ENCODE measurements at places on chromosomes 3 and 15. TPM values are rescaled to one million over a fixed set of nuclear protein-coding genes. Genes with fewer than 3 reads are reported as not detected.

- no peaks in the 10 kb centered on the region for H3K27me3 ChIP-seq
- H3K4me1 ChIP-seq = no peaks in the 10 kb centered on the region
- H3K4me3 ChIP-seq = no peak overlapping the region
- no peak overlapping the region for H3K27ac ChIP-seq
- no peak for DNase-seq
- peaks cover 2% of the 10 kb centered on the region for H3K36me3 ChIP-seq
Measured at GRCh38 chr3:52073490-52073889, 17.1 kb upstream of the DUSP7 start.

B3GALNT1 gene
- polyA plus RNA-seq = 17.9 TPM

DNA sequence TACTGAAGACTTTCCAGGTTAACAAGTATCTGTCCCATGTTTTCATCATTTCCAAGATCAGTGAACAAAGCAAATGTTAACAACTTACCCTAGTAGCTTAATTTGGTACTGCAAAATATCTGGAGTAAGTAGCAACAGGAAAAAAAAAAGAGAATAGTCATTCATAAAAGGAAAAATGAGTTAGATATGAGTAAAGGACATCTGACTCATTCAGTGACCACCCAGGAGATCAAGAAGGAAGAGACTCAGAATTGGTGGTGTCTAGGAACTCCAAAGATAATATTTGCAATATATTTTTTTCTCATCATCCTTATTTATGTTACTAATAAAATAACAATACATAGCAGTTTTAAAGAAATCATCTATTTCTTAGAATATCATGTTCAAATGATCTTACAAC, 253.8 kb upstream of the COL8A1 start:
- no peak overlapping the region for H3K4me3 ChIP-seq
- DNase-seq = no peak
- H3K27ac ChIP-seq = no peak overlapping the region
- no peaks in the 10 kb centered on the region for H3K4me1 ChIP-seq

- H3K4me3 ChIP-seq = no peak overlapping the region
- no peaks in the 10 kb centered on the region for H3K36me3 ChIP-seq
- H3K27ac ChIP-seq = no peak overlapping the region
- no peaks in the 10 kb centered on the region for H3K4me1 ChIP-seq
- DNase-seq = no peak
- no peaks in the 10 kb centered on the region for H3K27me3 ChIP-seq
Measured at GRCh38 chr15:47203993-47204392, 513.3 kb upstream of the SEMA6D start.

GRCh38 chr3:45704301-45704943, 15.2 kb downstream of the SACM1L start:
- H3K4me1 ChIP-seq = no peaks in the 10 kb centered on the region
- no peak overlapping the region for H3K27ac ChIP-seq
- H3K36me3 ChIP-seq = peaks cover 4% of the 10 kb centered on the region
- no peak for DNase-seq

- no peaks in the 10 kb centered on the region for H3K36me3 ChIP-seq
- H3K27me3 ChIP-seq = peaks cover 14% of the 10 kb centered on the region
- H3K4me1 ChIP-seq = no peaks in the 10 kb centered on the region
- DNase-seq = no peak
- H3K4me3 ChIP-seq = no peak overlapping the region
Measured at GRCh38 chr15:82680200-82681102, 29.2 kb downstream of the AP3B2 start.

- H3K27ac ChIP-seq = no peak overlapping the region
- H3K27me3 ChIP-seq = no peaks in the 10 kb centered on the region
- no peak overlapping the region for H3K4me3 ChIP-seq
- peaks cover 10% of the 10 kb centered on the region for H3K4me1 ChIP-seq
- DNase-seq = no peak
Measured at GRCh38 chr15:39936681-39937080, 2.8 kb downstream of the EIF2AK4 start.

GRCh38 chr15:63434576-63435186, 53.0 kb upstream of the CA12 start:
- H3K27me3 ChIP-seq = no peaks in the 10 kb centered on the region
- no peak for DNase-seq
- H3K27ac ChIP-seq = no peak overlapping the region
- no peak overlapping the region for H3K4me3 ChIP-seq
- no peaks in the 10 kb centered on the region for H3K36me3 ChIP-seq

- no peak overlapping the region for H3K27ac ChIP-seq
- no peak overlapping the region for H3K4me3 ChIP-seq
- H3K36me3 ChIP-seq = no peaks in the 10 kb centered on the region
- H3K4me1 ChIP-seq = peaks cover 19% of the 10 kb centered on the region
Measured at GRCh38 chr15:25882466-25882865, 19.3 kb upstream of the ATP10A start.

- peaks cover 8% of the 10 kb centered on the region for H3K4me1 ChIP-seq
- H3K27me3 ChIP-seq = no peaks in the 10 kb centered on the region
- no peaks in the 10 kb centered on the region for H3K36me3 ChIP-seq
- H3K4me3 ChIP-seq = no peak overlapping the region
- H3K27ac ChIP-seq = no peak overlapping the region
Measured at GRCh38 chr3:124258057-124258500, 266.2 kb upstream of the ROPN1 start.

DNA sequence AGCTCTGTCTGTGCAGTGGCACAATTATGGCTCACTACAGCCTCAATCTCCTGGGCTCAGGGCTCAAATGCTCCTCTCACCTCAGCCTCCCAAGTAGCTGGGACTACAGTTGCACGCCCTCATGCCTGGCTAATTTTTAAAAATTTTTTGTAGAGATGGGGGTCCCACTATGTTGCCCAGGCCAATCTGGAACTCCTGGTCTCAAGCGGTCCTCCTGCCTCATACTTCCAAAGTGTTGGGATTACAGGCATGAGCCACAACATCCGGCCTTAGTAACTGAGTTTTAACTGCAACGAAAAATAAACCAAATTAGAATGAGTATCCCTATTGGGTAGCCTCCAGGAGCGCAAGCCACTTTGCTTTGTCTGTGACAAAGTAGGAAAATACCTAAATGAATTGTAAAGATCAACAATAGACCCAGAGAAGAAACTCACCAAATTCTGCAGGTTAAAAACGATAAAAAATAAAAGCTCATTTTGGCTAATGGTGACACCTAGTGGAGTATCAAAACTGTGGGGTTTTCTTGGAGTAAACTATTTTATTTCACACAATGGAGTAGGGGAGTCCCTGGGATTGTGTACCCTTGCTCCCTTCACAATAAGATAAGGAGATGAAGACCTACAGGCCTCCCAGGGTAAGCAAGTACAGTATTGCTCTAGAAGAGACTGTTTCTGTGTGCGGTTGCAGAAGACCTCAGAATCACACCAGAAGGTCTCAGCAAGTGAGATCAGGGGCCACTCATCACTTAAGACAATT, 21.0 kb upstream of the CA12 start:
- H3K27me3 ChIP-seq = no peaks in the 10 kb centered on the region
- H3K4me3 ChIP-seq = no peak overlapping the region
- no peaks in the 10 kb centered on the region for H3K36me3 ChIP-seq
- DNase-seq = peak; percentile 26
- no peak overlapping the region for H3K27ac ChIP-seq

GRCh38 chr3:62822905-62823304, 52.3 kb downstream of the CADPS start:
- H3K36me3 ChIP-seq = no peaks in the 10 kb centered on the region
- H3K4me3 ChIP-seq = no peak overlapping the region
- H3K4me1 ChIP-seq = no peaks in the 10 kb centered on the region
- DNase-seq = no peak
- H3K27me3 ChIP-seq = no peaks in the 10 kb centered on the region
- H3K27ac ChIP-seq = no peak overlapping the region

DNA sequence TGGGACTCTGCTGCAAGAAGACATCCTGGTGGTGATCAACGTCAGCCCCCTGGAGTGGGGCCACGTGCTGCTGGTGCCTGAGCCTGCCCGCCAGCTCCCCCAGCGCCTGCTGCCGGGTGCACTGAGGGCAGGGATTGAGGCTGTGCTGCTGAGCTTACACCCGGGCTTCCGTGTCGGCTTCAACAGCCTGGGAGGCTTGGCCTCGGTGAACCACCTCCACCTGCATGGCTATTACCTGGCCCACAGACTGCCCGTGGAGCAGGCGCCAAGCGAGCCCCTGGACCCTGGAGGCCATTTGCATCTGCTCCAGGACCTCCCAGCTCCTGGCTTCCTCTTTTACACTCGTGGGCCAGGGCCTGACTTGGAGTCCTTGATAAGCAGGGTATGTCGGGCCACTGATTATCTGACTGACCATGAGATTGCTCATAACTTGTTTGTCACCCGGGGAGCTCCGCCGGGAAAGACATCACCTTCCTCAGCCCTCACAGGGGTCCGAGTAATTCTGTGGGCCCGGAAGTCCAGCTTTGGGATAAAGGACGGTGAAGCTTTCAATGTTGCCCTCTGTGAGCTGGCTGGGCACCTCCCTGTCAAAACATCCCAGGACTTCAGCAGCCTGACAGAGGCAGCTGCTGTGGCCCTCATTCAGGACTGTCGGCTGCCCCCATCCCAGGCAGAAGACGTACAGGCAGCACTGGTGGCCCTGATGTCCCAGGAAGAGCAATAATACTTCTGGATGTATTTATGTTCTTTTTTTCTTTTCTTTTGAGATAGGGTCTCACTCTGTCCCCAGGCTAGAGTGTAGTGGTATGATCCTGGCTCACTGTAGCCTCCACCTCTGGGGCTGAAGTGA, 7.6 kb downstream of the GDPGP1 start:
- H3K27ac ChIP-seq = no peak overlapping the region
- no peak for DNase-seq
- H3K4me1 ChIP-seq = no peaks in the 10 kb centered on the region
- no peaks in the 10 kb centered on the region for H3K36me3 ChIP-seq
- H3K27me3 ChIP-seq = no peaks in the 10 kb centered on the region

GRCh38 chr3:31013843-31014242, 119.4 kb upstream of the GADL1 start:
- H3K4me3 ChIP-seq = no peak overlapping the region
- H3K27me3 ChIP-seq = no peaks in the 10 kb centered on the region
- H3K36me3 ChIP-seq = no peaks in the 10 kb centered on the region
- no peak for DNase-seq

SAXO2 gene
- polyA plus RNA-seq = 0.58 TPM

EOMES gene
- polyA plus RNA-seq = not detected

TLR9 gene
- not detected for polyA plus RNA-seq

DNA sequence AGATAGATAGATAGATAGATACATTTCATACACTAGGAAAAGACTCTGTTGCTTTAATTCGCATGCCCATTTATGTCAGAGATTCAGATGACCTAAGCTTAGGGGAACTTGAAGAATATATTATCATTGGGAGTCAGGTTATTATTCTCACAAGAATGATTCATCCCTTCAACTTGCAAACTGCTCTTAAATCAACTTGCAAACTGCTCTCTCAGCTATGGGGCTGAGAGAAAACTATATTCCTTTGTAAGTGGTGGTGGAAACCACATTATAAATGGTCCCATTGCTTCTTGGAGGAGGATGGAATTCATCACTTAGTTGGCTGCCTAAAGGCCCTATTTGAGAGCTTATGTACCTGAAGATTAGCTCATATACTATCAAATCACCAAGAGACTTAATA, 160.9 kb upstream of the STAC start:
- H3K4me1 ChIP-seq = no peaks in the 10 kb centered on the region
- H3K4me3 ChIP-seq = no peak overlapping the region
- H3K27ac ChIP-seq = no peak overlapping the region
- no peaks in the 10 kb centered on the region for H3K36me3 ChIP-seq
- DNase-seq = no peak

EPHB3 gene
- 1.6 TPM for polyA plus RNA-seq

GRCh38 chr3:8424281-8424680, 77.3 kb upstream of the LMCD1 start:
- no peak overlapping the region for H3K27ac ChIP-seq
- peaks cover 7% of the 10 kb centered on the region for H3K27me3 ChIP-seq
- no peak for DNase-seq
- H3K4me3 ChIP-seq = no peak overlapping the region
- no peaks in the 10 kb centered on the region for H3K4me1 ChIP-seq

GRCh38 chr15:67175643-67176071, 78.8 kb downstream of the AAGAB start:
- peaks cover 56% of the 10 kb centered on the region for H3K36me3 ChIP-seq
- H3K4me3 ChIP-seq = no peak overlapping the region
- peak overlapping the region; percentile 84 for H3K27ac ChIP-seq
- peak; percentile 83 for DNase-seq
- H3K4me1 ChIP-seq = peaks cover 80% of the 10 kb centered on the region

CA12 gene
- 42.3 TPM for polyA plus RNA-seq

GRAMD2A gene
- 0.15 TPM for polyA plus RNA-seq

DNA sequence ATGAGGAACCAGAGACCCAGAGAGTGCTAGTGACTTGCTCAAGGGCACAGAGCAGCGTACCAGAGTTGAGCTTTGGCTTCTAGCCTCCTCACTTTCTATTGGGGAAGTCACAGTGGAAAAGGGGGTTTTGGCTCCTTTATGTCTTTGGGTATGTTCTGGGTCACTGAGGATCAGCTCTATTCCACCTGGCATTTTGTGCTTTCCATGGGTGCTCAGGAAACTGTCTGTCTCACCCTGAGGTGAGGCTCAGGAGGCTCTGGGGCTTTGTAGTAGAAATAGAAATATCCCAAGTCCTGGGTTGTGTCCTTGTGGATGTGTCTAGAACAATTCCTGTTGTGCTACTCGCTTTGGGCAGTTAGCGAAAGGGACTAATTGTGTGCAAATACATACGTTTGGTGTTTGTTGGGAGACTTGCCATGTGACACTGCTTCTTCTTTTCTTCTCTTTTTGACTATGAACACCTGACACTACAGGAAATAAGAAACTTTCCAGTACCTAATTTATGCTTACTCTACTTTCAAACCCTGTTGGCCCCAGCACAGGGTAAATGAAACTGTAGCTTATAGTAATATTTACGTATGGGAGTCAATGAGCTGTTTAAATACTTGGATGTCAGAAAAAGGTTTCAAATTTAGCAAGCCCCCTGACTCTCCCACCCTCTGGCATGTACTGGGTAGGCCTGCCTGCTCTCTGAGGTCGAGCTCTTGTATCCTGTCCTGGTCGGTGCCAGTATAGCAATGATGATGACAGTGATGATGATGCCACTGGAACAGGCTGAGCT, 35.6 kb downstream of the SMAD3 start:
- DNase-seq = no peak
- peak overlapping the region; percentile 95 for H3K27ac ChIP-seq
- H3K36me3 ChIP-seq = peaks cover 12% of the 10 kb centered on the region
- no peaks in the 10 kb centered on the region for H3K27me3 ChIP-seq
- peaks cover 61% of the 10 kb centered on the region for H3K4me1 ChIP-seq

CCDC39 gene
- polyA plus RNA-seq = not detected

DNA sequence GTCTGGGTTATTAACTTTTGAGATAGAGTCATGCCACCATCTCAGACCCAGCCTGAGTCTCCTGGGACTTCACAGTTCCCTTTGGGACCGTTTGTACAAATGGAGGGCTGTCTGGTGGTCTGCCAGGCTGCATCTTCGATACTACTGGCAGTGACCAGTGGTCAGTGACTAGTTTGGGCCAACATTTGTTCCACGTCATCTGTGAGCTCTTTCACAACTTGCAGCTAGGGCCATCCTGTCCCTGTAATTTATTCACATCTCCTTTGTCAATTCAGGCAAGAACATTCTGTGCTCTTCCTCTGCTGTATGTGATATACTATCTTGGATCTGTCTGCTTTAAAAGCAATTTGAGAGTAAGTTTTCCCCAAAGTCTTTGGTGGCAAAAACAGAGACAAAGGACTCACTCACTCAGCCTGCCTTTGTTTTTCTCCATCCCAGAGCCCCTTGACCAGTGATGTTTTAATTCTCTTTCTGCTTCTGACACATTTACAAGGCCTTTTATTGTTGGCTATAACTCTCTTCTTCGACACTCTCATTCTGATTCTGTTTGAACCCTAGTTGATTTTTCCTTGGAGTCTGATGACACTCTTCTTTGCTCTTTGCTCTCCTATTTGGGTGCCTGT, 353.4 kb downstream of the EPHB1 start:
- H3K27me3 ChIP-seq = no peaks in the 10 kb centered on the region
- no peaks in the 10 kb centered on the region for H3K36me3 ChIP-seq
- H3K4me1 ChIP-seq = no peaks in the 10 kb centered on the region
- H3K4me3 ChIP-seq = no peak overlapping the region
- no peak overlapping the region for H3K27ac ChIP-seq
